Kidney capillary endothelial cell (primary cell): ENCODE measurements at places on chromosomes 1 and 21.

- DNase-seq: no peak
Observed at GRCh38 chr21:31545036-31545435, 114.5 kb upstream of the SOD1 start.

- DNase-seq: no peak
Observed at GRCh38 chr1:25702101-25702775, 85.6 kb downstream of the MAN1C1 start.

GRCh38 chr21:41669533-41669830, 97.4 kb downstream of the RIPK4 start:
- DNase-seq: no peak

GRCh38 chr1:220222939-220223338, 49.3 kb downstream of the RAB3GAP2 start:
- DNase-seq: no peak

GRCh38 chr1:107862064-107862463, 102.9 kb downstream of the VAV3 start:
- peak; percentile 94 for DNase-seq

DNA sequence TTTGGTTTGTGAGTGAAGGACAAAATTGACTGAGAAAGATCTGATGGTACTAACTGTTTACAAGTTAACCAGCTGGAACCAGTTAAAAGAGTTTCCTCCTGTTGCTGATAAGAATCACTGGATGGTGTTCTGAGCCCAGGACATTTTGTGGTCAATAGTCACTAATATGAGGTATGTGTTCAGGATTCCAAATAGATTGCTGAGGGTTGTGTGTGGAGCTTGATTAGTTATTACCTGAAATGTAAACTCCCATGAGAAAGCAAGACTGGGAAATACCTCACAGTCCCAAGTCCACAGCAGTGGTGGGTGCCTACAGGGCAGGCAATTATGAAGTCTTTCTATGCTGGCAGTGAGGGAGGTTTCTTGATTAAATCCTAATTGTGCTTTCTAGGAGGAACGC, 164.6 kb downstream of the DNM3 start:
- no peak for DNase-seq

GRCh38 chr1:237664348-237664747, 226.4 kb downstream of the ZP4 start:
- no peak for DNase-seq

GRCh38 chr1:242140836-242141235, 141.9 kb upstream of the MAP1LC3C start:
- no peak for DNase-seq

GRCh38 chr21:32817208-32817607, 45.7 kb upstream of the PAXBP1 start:
- DNase-seq: no peak

GRCh38 chr1:50422946-50423669, at the start of gene DMRTA2:
TSS of gene DMRTA2 (minus strand) at chr1:50423443. CDS start at chr1:50421536, 1,907 bp downstream.
- no peak for DNase-seq

DNA sequence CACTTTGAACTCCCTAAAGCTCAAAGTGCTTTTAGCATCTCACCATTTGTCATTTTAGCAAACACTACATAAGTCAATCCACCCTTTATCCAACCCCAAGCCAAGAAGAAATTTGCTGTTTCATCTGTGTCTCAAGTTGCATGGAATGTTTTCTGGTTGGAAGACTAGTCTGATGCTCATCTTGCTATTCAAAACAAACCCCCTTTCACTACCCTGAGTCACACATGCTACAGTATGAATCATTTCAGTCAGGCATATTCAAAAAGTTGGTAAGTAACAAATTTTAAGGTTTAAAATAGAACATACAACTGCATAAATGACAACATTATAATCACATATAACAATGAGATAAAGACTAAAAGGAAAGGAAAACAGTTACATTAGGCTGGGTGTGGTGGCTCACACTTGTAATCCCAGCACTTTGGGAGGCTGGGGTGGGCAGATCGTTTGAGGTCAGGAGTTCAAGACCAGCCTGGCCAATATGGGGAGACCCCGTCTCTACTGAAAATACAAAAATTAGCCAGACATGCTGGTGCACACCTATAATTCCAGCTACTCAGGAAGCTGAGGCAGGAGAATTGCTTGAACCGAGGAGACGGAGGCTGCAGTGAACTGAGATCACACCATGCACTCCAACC, 38.7 kb downstream of the DSTYK start:
- peak; percentile 57 for DNase-seq
